ENCODE measurements at places on chromosomes 1 and 21. TPM values are rescaled to one million over a fixed set of nuclear protein-coding genes. Genes with fewer than 3 reads are reported as not detected.
A peak's percentile ranks its signal among the peaks of the same experiment; 100 is the strongest.

DNA sequence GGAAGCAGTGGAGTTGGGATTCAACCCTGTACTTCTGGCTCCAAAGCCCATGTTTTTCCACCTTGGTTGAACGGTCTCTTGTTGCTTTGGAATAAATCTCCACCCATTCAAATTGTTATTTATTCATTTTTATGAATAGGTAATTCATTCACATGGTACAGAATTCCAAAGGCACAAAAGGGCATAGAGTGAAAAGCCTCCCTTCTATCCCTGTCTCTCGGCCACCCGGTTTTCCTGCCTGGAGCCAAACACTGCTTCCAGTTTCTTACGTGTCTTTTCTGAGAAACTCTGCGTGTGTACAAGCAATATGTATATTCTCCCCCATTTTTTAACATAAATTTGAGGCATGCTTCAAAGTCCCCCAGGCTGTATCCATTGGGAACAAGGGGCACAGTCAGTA lies 3.9 kb downstream of the EXTL1 start:
- H3K4me3 ChIP-seq = no peak overlapping the region
- no peaks in the 10 kb centered on the region for H3K36me3 ChIP-seq
- no peaks in the 10 kb centered on the region for H3K4me1 ChIP-seq
- H3K27me3 ChIP-seq = peaks cover 4% of the 10 kb centered on the region
- no peak for DNase-seq

DNA sequence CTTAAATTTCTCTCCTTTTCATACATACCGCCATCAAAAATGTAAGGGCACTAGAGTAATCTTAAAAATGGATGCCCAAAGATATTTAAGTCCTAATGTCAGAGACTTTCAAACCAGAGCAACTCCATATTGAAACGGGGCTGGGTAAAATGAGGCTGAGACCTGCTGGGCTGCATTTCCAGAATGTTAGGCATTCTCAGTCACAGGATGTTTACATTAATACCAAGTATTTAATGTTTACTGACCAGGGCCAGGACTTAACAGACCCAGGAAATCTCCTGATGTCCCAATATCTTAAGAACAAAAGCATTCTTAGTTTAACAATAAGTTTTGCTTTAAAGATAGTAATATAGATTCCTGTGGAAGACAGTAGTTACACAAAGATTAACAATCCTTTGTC lies 563.9 kb upstream of the BEND5 start:
- no peaks in the 10 kb centered on the region for H3K4me1 ChIP-seq
- no peak overlapping the region for H3K4me3 ChIP-seq
- no peak for DNase-seq
- H3K36me3 ChIP-seq = no peaks in the 10 kb centered on the region

DNA sequence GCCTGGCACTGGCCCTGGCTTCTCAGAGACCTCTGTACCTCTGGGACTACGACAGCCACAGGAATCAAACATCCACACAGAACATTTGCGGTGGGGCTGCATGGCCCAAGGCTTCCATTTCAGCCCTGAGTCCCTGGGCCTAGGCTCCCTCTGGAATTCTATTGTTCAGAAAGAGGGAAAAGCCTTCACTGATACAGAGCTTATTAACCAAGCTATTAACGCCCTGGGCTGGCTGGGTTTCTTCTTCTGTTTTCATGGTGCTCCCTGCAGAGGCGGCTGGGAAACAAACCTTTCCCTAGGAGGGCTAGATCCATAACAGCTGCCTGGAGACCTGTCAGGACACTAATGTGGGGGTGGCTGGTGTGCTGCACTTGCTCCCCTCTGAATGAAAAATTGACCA lies 88.2 kb downstream of the KAZN start:
- H3K4me3 ChIP-seq = no peak overlapping the region
- H3K36me3 ChIP-seq = no peaks in the 10 kb centered on the region
- H3K27ac ChIP-seq = no peak overlapping the region

DNA sequence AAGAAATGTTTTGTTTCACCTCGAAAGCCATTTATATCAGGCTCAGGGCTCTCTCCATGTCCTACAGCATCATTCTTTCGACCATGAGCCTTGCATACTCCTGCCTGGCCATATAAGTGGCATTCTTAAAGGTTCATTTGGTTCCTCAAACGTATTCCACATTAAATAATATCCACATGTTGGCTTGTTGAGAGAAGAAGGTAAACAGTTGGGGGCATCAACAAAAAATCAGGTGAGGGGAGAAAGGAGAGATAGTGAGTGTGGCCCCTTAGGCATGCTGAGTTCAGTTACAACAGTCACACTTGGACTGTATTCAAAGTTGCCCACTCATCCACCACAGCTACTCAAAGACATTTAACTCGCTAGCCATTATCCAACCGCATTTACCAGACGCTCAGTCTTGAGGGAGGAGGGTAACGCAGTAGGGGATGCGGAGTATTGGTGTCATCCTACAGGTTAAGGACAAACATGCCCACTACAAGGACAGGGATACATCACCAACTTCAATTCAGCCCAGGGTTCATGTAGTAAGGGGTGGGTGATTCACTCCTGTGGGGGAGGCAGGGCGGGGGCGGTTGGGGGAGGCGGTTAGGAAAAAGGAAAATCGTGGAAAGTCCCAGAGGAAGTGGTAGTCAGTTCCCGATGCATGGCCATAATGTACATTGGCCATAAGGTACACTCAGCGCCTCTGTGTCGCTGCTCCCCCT lies 1.4 kb downstream of the ZNF697 start:
- H3K4me1 ChIP-seq = peaks cover 10% of the 10 kb centered on the region
- DNase-seq = no peak
- peaks cover 80% of the 10 kb centered on the region for H3K27me3 ChIP-seq
- H3K4me3 ChIP-seq = no peak overlapping the region
- H3K27ac ChIP-seq = no peak overlapping the region

DNA sequence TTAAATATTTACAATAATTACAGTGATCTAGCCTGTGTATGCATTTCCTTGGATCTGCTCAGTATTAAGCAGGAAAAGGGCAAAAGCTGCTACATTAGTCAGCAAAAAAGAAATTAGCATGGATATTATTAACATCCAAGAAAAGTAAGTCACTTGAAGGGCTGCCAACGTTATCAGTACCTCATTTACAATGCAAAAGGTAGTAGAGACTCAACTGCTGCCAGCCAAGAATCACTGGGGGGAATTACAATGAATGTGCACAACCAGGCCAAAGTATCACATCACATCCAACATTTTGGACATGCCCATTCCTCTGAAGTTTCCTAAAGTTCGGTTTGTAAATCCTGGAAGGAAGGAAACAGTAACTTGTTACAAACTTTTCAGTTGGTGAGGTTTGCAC lies 1.9 kb downstream of the CNN3 start:
- peaks cover 52% of the 10 kb centered on the region for H3K27me3 ChIP-seq
- H3K27ac ChIP-seq = no peak overlapping the region
- H3K36me3 ChIP-seq = peaks cover 3% of the 10 kb centered on the region
- peaks cover 15% of the 10 kb centered on the region for H3K4me1 ChIP-seq

- H3K27me3 ChIP-seq = peaks cover 34% of the 10 kb centered on the region
- no peak overlapping the region for H3K4me3 ChIP-seq
- H3K36me3 ChIP-seq = peaks cover 18% of the 10 kb centered on the region
Measured at GRCh38 chr1:159827549-159827948, 876 bp downstream of the SLAMF8 start.

- no peak for DNase-seq
- H3K36me3 ChIP-seq = peaks cover 43% of the 10 kb centered on the region
- peaks cover 30% of the 10 kb centered on the region for H3K4me1 ChIP-seq
- no peak overlapping the region for H3K4me3 ChIP-seq
- peak overlapping the region; percentile 27 for H3K27ac ChIP-seq
Measured at GRCh38 chr21:44374601-44375280, 21.3 kb downstream of the TRPM2 start.

Gene PIK3CD
- 211 TPM for total RNA-seq

Gene SPAG17
- total RNA-seq = not detected

Gene STPG1
- 9.5 TPM for total RNA-seq

Data from activated CD4-positive, alpha-beta memory T cell treated with anti-CD3 and anti-CD28 coated beads, Interleukin-2, amount 10 ng/mL, durations not matched to agents 7 days and 5 days (primary cell).